ENCODE measurements at places on chromosomes 4 and X.

GRCh38 chr4:107809210-107809609, 15.5 kb upstream of the SGMS2 start:
- H3K27me3 ChIP-seq: peaks cover 13% of the 10 kb centered on the region
- DNase-seq: no peak
- no peaks in the 10 kb centered on the region for H3K36me3 ChIP-seq
- no peak overlapping the region for H3K27ac ChIP-seq
- H3K4me3 ChIP-seq: no peak overlapping the region

DNA sequence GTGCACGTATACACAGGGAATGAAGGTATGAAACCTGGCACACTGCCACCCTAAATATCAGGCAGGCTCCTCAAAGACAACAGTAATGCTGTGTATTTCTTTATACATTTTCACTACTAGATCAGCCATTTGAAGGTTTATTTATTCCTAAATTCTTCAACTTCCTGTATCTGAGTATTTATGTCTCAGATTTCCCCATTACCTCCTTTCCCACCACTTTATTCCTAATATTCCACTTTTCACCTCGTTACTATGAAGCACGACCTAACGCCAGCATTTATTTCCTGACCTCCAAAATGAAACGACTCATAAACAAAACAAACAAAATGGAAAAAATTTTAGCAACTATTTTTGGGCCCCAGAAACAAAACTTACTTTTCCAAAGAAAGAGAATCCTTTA, 69.6 kb downstream of the MAML3 start:
- H3K4me1 ChIP-seq: peaks cover 5% of the 10 kb centered on the region
- H3K27me3 ChIP-seq: peaks cover 15% of the 10 kb centered on the region
- no peak overlapping the region for H3K4me3 ChIP-seq
- DNase-seq: no peak
- H3K36me3 ChIP-seq: no peaks in the 10 kb centered on the region
- H3K27ac ChIP-seq: no peak overlapping the region

GRCh38 chr4:183321079-183321478, 1.0 kb upstream of the CLDN22 start:
- no peak overlapping the region for H3K27ac ChIP-seq
- peaks cover 25% of the 10 kb centered on the region for H3K27me3 ChIP-seq
- H3K36me3 ChIP-seq: no peaks in the 10 kb centered on the region
- H3K4me1 ChIP-seq: no peaks in the 10 kb centered on the region

GRCh38 chr4:53326535-53326934, 39.3 kb downstream of the SCFD2 start:
- H3K27ac ChIP-seq: no peak overlapping the region
- H3K36me3 ChIP-seq: peaks cover 3% of the 10 kb centered on the region
- no peaks in the 10 kb centered on the region for H3K27me3 ChIP-seq
- DNase-seq: no peak
- peaks cover 20% of the 10 kb centered on the region for H3K4me1 ChIP-seq
- H3K4me3 ChIP-seq: no peak overlapping the region

- H3K27me3 ChIP-seq: peaks cover 31% of the 10 kb centered on the region
- no peak for DNase-seq
- no peak overlapping the region for H3K4me3 ChIP-seq
- H3K4me1 ChIP-seq: peaks cover 10% of the 10 kb centered on the region
- H3K27ac ChIP-seq: no peak overlapping the region
Measured at GRCh38 chr4:152953514-152953913, 17.4 kb downstream of the FHDC1 start.

GRCh38 chr4:78648640-78649363, 97.2 kb downstream of the ANXA3 start:
- H3K4me1 ChIP-seq: no peaks in the 10 kb centered on the region
- H3K27ac ChIP-seq: no peak overlapping the region
- DNase-seq: no peak
- H3K27me3 ChIP-seq: peaks cover 16% of the 10 kb centered on the region

- no peak overlapping the region for H3K4me3 ChIP-seq
- no peaks in the 10 kb centered on the region for H3K36me3 ChIP-seq
- DNase-seq: no peak
- peaks cover 7% of the 10 kb centered on the region for H3K4me1 ChIP-seq
- peaks cover 61% of the 10 kb centered on the region for H3K27me3 ChIP-seq
- no peak overlapping the region for H3K27ac ChIP-seq
Measured at GRCh38 chr4:7295911-7296660, 103.7 kb downstream of the SORCS2 start.

- H3K4me1 ChIP-seq: peaks cover 53% of the 10 kb centered on the region
- peaks cover 17% of the 10 kb centered on the region for H3K36me3 ChIP-seq
- peak overlapping the region; percentile 98 for H3K27ac ChIP-seq
- no peaks in the 10 kb centered on the region for H3K27me3 ChIP-seq
- DNase-seq: no peak
Measured at GRCh38 chrX:45765281-45765680, 564.6 kb upstream of the DIPK2B start.

Data from central memory CD8-positive, alpha-beta T cell (primary cell).